Heart left ventricle (tissue), 16 donors: ENCODE measurements at places on chromosomes 7 and 10. TPM values are rescaled to one million over a fixed set of nuclear protein-coding genes. Genes with fewer than 3 reads are reported as not detected.

ZYX gene
- 156 TPM for polyA plus RNA-seq

CCSER2 gene
- polyA plus RNA-seq, result 32.4 TPM

ITGA8 gene
- polyA plus RNA-seq, result 0.82 TPM

CRHR2 gene
- polyA plus RNA-seq, result 0.80 TPM

TBC1D12 gene
- polyA plus RNA-seq, result 3.5 TPM

PTPRZ1 gene
- polyA plus RNA-seq, result 0.53 TPM

SPAG6 gene
- not detected for polyA plus RNA-seq

PLEKHA1 gene
- polyA plus RNA-seq, result 38.5 TPM
